A549 treated with Hydrocortisone at 1 μM for 4 hours (cell line): ENCODE measurements at places on chromosomes 4 and X. TPM values are rescaled to one million over a fixed set of nuclear protein-coding genes. Genes with fewer than 3 reads are reported as not detected.

The CFAP97 gene
- 7.6 to 15.2 TPM (median 12.0 TPM) in 5 replicates for total RNA-seq

The TXK gene
- 0.13 to 0.38 TPM (median 0.17 TPM) in 5 replicates for total RNA-seq

The RTL5 gene
- 2.1 to 2.9 TPM (median 2.3 TPM) in 5 replicates for total RNA-seq

The XAGE1A gene
- 7.3 to 39.6 TPM (median 16.0 TPM) in 5 replicates for total RNA-seq
